NCI-H460 (cell line): ENCODE measurements at places on chromosomes 16 and 17.
A peak's percentile ranks its signal among the peaks of the same experiment; 100 is the strongest.

- DNase-seq: no peak
Measured at GRCh38 chr16:1677339-1677738, 740 bp upstream of the JPT2 start.

DNA sequence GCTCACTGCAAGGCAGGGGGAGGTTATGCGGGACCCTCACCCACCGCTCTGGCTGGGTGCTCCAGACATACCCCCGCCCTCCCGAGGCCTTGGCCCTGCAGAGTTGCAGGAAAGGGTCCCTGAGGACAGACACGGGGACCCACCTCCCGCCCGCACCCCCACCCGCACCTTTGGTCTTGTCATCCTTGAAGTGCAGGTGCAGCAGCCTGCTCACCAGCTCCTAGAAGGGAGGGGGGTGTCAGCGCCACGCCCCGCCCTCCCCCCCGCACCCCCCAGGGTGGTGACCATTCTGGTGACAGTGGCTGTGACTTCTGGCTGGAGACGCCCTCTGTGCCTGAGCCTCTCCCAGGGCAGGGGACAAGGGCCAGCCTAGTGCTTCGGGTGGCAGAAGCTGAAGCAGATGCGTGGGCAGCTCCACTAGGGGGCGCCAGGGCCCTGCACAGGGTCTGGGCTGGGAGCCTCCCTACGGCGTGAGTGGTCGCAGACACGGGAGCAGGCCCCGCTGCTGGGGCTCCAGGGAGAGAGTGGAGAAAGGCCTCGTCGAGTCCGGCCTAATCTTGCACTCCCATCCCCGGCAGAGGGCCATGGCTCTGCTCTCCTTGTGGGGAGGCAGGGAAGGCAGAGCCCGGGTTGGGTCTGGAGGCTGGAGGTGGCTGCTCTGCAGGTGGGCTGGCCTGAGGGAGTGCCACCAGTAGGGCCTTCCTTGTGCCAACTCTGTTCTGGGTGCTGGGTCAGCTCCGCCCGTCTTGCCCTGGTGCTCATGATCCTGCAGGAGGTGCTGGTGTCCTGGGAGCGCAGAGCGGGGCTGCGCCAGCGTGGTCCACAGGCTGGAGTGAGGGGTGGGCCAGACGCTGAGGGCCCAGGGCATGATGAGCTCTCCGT is 2.7 kb downstream of the CENPX start:
- peak; percentile 49 for DNase-seq

GRCh38 chr17:35245196-35245486 is 2.3 kb downstream of the SLFN5 start:
- peak; percentile 93 for DNase-seq

GRCh38 chr16:10987361-10988163 is 43.2 kb downstream of the CLEC16A start:
- DNase-seq: no peak

DNA sequence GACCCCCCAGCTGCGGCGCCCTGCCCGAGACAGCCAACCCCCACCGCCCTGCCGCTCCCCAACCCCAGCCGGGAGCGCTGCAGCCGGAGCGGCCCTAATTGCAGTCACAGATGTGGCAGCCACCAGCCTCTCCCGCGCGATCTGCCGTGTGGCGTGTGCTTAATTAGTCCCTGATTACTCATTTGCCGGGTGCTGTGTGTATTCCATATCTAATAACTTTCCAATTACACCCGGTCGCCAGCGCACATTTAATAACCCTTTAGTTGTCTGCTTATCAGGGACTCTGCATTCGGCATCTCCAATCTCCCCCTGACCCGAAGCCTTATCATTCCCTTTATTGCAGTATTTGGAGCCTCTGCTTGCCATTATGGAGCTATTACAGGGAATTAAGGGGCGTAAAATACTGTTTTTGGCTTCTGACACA is 236.7 kb upstream of the CIBAR2 start:
- DNase-seq: no peak

DNA sequence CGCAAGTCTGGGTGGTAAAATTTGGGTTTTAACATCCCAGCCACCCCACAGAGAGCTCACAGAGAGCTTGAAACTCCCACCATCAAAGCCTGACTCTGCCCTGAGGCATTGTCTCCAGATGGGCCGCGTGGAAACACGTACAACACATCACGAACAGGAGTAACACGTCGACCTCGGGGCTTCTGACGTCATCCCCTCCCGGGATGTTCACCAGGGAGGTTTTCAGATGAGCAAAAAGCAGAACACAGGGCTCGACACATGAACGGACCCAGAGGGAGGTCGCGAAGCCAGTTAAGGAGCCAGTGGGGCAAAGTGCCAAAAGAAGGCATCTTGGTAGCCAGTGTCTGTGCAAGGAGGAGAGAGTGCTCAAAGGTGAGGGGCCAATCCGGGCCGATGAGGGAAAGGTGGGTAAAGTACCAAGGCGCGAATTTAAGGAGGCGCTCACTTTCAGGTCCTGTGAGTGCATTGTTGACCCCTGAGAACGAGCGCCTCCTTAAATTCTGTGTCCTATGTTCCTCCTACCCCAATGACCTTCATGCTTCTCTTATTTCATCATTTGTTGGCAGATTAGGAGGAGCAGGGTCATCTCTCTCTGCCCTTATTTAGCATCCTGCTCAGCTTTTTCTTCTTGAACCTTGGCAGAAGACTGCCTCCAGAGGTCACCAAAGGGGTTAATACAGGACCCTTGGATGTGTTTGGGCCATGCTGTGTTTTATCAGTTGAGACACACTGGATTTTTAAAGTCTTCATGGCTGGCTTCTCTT is 5.6 kb downstream of the RCVRN start:
- no peak for DNase-seq

DNA sequence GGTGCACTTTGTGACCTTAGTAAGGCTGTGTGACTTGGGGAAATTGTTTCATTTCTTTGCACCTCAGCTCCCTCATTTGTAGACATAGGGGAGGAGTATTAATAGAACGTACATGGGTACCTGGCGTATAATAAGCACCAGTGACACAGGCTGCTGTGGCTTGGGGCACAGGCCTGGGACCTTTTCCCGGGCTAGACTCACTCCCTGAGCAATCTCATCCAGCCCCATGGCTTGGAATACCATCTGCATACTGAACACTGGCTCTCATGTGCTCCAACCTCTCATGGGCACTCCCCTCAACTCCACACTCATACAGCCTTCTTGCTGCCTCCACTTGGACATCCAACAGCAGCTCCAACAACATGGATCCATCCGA is 41.0 kb upstream of the MRPS23 start:
- DNase-seq: no peak

DNA sequence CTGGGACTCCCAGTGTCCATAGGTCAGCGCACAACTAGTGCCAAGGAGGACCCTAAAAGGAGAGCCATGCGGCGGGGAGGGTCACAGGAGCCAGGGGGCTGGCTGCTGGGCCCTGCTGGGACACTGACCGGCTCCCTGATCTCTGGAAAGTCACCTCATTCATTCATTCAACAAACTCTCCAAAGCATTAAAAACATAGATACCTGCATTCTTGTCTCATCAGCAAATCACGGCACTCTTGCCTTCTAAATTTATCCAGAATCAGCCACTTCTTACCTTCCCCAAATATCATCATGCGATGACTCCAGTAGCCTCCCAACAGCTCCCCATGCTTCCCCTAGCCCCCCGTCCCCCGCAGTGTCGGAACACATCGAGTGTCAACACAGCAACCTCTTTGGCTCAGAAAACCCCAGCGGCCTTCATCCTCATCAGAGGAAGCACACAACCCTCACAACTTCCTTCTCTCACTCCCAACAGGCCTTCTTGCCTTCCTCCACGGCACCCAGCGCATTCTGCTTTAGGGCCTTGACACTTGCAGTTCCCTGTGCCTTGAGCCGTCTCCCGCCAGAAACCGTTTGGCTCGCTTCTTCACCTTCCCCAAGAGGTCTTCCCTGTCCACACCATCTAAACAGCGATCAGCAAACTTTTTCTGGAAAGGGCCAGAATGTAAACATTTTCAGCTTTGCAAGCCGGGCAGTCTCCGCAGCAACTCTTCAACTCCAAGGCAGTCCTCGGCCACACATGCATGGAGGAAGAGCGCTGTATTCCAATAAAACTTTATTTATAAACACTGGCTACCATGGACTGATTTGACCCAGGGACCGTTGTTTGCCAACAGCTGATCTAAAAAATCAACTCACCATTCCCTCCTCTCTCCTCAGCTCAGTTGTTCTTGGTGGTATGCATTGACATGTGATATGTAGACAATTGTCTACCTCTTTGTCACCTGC is 119.5 kb upstream of the TNRC6C start:
- DNase-seq: no peak

DNA sequence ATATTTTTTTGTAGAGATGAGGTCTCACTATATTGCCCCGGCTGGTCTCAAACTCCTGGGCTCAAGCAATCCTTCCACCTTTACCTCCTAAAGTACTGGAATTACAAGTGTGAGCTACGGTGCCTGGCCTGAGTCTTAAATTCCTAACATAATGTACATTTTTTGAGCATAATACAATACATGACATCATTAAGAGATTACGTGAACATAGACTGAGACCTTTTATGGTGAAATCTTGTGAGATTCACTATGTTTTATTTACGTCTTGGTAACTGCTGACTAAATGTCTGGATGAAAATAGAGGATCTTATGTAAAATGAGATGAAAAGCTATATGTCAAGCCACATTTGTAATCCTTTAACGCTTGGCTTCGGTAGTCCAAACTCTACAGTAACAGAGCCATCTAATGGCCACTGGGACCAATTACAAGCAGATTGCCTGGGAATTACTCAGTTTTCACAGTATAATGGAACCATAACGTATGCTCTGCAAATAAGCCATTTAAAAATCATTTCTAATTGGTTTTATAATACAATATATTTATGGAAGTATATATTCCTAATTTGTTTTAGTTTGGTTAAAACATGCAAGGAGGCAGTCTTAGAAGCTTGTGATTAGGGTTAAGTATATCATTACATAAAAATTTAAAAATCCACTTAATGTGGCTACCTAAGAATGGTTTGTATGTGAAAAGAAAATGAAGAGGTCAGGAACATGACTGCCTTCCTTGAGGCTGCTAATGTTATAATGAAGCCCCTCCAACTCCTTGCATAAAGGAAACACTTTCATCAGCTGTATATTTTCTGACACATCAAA is 8.1 kb upstream of the EFCAB13 start:
- DNase-seq: peak; percentile 60

DNA sequence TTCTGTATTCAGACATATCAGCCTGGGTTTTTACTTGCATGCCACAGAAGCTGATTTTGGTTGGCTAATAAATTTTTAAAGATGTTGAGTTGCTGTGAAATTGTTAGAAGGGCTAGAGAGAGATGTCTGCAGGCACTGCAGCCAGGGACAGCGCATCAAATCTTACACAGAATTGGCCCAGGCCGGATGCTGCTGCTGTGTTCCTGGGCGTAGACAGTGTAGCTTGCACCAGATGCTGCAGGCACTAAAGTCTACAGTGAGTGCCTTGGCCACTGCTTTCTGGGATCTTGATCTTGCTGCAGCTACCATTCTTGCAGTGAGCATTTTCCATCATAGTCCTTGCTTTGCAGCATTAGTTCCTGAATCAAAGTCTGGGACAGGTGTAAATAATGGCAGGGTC is 169.9 kb downstream of the SPECC1 start:
- DNase-seq: no peak

DNA sequence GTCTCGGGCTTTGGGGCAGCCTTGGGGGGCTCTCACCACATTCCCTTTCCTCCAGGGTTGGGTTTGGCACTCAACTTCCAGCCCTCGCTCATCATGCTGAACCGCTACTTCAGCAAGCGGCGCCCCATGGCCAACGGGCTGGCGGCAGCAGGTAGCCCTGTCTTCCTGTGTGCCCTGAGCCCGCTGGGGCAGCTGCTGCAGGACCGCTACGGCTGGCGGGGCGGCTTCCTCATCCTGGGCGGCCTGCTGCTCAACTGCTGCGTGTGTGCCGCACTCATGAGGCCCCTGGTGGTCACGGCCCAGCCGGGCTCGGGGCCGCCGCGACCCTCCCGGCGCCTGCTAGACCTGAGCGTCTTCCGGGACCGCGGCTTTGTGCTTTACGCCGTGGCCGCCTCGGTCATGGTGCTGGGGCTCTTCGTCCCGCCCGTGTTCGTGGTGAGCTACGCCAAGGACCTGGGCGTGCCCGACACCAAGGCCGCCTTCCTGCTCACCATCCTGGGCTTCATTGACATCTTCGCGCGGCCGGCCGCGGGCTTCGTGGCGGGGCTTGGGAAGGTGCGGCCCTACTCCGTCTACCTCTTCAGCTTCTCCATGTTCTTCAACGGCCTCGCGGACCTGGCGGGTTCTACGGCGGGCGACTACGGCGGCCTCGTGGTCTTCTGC is 8.4 kb downstream of the SLC16A3 start:
- DNase-seq: no peak

DNA sequence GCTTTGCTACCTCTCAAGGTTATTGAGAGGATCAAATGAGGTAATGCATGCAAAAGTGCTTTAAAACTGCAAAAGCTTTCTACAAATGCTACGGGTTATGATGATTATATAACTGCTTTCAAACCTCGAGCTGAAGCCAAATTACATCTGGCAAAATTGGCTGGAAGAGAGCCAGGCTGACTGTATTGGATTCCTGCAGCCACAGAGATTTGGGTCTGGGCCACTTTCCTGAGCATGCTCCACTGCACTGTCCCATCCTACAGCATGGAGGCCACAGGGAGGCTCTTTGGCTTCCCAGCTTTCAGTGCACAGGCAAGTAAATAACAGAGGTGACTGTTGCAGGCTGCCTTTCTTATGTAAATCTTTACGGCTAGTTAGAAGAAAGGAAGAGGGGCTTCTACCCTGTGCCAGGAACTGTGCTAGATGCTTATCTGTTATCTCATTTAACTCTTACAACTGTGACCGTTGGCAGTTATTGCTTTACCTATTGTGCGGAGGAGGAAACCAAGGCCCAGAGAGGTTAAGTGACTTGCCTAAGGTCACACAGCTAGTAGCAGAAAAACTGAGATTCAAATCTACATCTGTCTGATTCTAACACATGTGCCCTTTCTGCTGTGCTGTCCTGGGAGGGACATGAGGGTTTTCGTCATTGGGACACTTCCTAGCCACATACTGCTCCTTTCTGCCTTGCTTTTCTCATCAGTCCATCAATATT is 121.8 kb downstream of the SPACA3 start:
- DNase-seq: no peak

DNA sequence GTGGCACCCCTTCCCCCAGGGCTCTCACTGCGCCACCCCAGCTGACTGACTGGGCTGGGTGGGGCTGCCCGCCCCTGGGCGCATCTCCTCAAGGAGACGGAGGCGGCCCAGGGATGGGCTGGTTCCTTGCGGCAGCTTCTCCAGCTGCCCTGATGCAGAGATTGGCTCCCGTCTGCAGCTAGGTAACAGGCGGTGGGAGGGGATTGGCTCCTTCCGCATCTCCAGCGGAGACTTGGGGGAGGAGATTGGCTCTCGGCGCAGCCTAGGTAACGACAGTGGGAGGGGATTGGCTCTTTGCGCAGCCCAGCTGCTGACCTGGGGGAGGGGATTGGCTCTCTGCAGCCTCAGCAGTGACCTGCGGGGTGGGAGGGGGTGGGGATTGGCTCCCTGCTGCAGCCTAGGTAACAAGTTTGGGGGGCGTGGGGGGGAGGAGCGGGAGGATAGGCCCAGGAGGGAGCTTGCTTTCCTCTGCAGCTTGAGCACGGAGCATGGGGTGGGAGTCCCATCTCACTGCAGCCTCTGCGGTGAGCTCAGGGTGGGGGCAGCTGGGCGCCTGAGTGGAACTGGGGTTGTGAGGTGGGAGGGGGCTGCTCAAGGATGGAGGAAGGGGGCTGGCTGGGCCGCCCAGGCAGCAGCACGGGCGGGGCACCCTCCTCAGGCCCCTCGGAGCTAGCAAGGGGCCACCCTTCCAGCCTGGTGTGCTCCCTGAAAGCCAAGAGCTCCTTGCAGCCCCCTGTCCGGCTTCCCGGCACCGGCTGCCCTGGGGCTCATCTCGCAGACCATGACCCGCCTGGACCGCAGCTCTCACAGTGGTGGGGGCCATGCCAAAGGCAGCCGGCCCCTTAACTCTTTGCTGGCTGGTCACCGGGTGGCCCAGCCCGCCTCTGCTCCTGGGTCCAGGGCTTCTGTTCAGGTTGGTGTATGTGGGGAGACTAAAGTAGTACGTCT is 6.4 kb downstream of the NFE2L1 start:
- peak; percentile 93 for DNase-seq
